ENCODE measurements at places on chromosomes 4 and X.

GRCh38 chr4:11423465-11423864, 5.2 kb downstream of the HS3ST1 start:
- no peak for DNase-seq

DNA sequence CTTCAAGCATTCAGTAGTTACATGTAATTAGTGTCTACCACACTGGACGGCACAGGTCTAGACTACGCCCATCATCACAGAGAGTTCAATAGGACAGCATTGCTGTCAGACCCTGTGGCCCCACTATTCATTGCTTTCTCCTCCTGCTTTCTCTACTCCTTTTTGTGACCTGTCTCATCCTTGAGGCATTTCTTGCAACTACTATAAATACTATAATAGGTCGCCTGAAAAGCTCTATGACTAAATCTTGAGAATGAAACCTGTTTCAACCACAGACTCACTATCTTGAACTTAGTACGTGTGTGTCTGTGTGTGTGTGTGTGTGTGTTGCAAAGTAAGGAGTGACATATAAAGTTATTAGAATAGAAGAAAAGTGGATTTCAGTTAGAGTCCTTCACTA, 252.9 kb upstream of the KLF3 start:
- DNase-seq: no peak

DNA sequence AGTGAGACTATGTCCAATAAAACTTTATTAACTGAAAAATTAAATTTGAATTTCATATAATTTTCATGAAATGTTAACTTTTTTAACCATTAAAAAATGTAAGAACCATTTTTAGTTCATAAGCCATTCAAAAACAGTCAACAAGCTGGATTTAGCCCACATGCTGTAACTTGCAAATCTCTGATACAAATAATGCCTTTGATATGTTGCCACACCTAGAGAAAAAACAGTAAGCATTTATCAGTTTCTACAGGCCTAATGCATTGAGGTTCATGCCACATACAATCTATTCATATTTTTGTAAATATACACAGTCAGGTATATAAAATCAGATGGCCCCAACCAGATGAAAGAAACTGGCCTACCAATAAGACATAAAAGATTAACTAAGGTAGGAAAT, 52.8 kb downstream of the LCORL start:
- no peak for DNase-seq

- no peak for DNase-seq
These were observed 23.4 kb upstream of the PAQR3 start for GRCh38 chr4:78962597-78963115.

Measured in Panc1 (cell line).